ENCODE measurements at places on chromosomes 2 and 18.

- no peak for DNase-seq
These were observed 420.0 kb upstream of the ST6GAL2 start for GRCh38 chr2:107305966-107306365.

- no peak for DNase-seq
These were observed 39.6 kb upstream of the NEMP2 start for GRCh38 chr2:190574169-190574568.

GRCh38 chr2:130385709-130386108 is 29.9 kb downstream of the PTPN18 start:
- no peak for DNase-seq

GRCh38 chr2:239720361-239721360 is 304.5 kb downstream of the NDUFA10 start:
- no peak for DNase-seq

- no peak for DNase-seq
These were observed 293.6 kb upstream of the TNP1 start for GRCh38 chr2:217153510-217153909.

GRCh38 chr2:23628926-23629771 is 244.2 kb downstream of the KLHL29 start:
- DNase-seq = no peak

- no peak for DNase-seq
These were observed 448.3 kb upstream of the ST6GAL2 start for GRCh38 chr2:107334306-107334705.

- no peak for DNase-seq
These were observed 74.2 kb downstream of the TNS1 start for GRCh38 chr2:217928324-217929181.

GRCh38 chr2:17441055-17441771 is 77.0 kb downstream of the RAD51AP2 start:
- DNase-seq = no peak
